NCI-H774 (cell line): ENCODE measurements at places on chromosomes 1 and 21.

DNA sequence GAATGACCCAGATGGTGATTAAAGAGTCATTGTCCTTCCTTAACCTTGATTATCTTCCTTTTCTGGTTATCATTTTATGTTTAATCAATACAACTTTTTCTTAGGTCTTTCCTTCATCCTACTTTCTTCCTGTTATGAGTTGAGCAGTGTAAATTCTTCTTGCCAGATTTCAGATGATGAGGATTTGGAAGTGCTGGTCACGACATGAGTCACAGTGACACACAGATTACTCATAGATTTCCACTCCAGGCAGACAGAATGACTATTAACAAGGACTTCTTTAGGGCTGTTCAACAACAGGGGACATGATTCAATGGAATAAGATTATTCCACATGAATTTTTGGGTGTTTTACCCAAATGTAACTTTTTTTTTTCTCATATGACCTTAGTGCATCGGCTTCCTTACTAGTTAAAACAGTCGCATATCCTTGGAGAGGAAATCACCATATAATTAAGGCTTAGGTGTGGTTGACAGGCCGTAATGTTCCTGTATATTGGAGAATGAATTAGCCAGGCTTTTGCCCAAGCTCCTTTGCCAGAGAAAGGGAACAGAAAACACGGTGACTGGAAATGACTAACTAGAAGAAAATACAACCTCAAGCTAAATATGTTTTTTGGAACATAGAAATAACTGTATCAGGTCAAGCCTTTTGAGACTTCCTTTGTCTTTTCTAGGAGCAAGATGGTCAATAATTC is 44.2 kb downstream of the PRRX1 start:
- no peak for DNase-seq

DNA sequence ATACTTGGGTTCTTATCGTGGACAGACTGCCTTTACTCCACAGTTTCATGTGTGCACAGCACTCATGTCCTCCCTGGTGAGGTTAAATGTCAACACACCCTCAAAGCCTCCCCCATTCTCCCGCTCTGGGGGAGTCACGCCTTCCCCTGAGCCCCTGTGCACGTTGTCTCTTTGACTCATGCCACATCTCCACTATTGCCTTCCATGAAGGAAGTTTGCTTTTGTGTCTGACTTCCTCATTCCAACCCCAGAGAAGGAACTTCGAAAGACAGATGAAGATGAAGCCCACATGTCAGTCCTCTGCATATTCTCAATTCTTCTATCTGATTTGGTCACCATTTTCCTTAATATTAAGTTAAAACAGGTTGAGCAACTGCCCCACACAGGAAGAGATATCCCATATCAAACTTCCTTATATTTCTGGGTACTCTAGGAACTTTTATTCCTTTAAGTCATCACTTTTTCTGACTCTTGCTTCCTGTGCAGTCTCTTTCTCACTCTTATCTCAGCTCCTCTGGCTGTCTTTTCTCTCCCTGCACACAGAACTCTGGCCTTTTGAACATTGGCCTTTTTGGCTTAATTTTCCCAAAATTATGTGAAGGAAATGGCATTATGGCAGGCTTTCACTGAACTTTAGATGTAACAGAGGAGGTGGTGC is 41.5 kb downstream of the C4BPA start:
- DNase-seq = no peak

- no peak for DNase-seq
Measured at GRCh38 chr1:18569811-18570545, 60.7 kb upstream of the PAX7 start.

GRCh38 chr1:74713849-74714248 is 19.0 kb downstream of the CRYZ start:
- DNase-seq = no peak

GRCh38 chr1:107491582-107491981 is 350.7 kb downstream of the NTNG1 start:
- no peak for DNase-seq

DNA sequence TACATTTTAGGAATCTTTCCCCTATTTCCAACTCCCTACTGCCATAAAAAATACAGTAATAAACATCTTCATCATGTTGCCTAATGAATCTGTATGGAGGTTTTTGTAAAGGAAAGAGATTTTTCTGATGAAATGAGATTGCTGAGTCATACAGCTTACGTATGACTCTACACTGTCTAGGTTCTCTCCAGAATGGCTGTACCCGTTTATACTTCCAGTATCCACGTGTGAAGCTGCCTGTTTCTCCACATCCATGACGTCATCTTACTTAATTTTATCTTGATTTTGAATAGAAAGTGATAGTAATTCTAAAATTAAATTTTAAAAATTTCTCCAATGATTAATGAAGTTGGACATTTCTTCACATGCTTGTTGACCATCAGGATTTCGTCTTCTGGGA is 103.7 kb downstream of the COQ8A start:
- DNase-seq = no peak

DNA sequence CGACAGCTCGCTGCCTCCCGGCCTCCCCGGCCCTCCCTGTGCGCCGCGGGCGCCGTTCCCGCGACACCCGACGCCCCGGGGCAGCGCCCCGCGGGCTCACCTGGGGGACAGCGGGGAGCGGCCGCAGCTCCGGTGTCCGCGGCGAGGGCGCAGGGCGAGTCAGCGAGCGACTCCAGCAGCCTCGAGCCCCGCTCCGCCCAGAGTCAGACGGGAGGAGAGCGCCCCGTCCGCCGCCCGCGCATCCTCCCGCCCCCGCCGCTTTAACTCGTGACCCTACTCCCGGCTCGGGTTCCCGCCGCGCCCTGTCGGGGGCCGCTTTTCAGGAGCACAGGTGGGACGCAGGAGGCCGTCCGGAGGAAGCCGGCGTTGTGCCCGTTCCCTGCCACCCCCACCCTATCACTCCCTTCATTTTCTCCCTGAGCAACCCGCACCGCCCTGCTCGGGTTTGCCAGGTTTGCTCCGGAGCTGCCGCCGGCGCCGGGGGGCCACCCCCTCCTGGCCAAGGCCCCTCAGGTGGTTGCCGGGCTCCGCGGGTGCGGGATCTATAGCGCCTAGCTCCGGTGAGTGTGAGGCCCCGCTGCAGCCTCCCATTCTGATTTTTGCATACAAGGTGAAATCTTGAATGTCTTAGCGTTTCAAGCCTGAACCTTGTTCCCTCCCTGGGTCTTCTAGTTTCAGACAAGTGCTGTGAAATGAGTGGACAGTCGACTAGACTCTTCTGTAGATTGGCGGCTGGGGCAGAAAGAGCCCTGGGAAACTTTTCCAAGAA is at the start of gene MCOLN3:
Gene MCOLN3, minus strand, starts transcription at position 205 of the 769 bp plus-strand sequence. CDS start 3,140 bp downstream, outside the sequence.
- peak; percentile 66 for DNase-seq

DNA sequence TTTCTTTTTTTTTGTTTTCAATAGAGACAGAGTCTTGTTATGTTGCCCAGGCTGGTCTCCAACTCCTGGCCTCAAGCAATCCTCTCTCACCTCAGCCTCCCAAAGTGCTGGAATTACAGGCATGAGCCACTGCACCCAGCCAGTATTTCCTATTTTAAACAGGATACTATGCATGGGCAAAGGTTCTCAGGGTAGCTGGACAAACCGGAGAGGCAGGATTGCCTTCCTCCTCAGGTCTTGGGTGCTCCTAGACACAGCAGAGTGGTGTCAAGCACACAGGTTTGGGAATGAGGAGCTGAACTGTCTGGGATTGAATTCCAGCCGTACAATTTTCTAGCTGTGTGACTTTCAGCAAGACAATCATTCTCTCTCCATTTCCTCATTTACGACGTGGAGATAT is 22.9 kb upstream of the HNRNPU start:
- DNase-seq = no peak

DNA sequence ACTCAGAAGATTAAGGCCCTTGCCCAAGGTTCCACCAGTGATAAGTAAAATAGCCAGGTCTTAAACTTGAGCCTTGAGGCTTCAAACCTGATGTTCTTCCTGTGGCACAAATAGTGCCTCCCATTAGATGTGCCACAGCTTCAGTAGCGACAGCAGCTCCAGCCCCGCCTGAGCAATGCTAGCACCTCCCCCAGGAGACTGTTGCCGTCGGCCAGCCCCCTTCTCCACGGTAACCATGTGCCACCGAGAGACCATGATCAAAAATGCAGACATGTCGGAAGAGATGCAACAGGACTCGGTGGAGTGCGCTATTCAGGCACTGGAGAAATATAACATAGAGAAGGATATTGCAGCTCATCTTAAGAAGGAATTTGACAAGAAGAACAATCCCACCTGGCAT is 32.2 kb downstream of the KLHDC7A start:
- DNase-seq = no peak

DNA sequence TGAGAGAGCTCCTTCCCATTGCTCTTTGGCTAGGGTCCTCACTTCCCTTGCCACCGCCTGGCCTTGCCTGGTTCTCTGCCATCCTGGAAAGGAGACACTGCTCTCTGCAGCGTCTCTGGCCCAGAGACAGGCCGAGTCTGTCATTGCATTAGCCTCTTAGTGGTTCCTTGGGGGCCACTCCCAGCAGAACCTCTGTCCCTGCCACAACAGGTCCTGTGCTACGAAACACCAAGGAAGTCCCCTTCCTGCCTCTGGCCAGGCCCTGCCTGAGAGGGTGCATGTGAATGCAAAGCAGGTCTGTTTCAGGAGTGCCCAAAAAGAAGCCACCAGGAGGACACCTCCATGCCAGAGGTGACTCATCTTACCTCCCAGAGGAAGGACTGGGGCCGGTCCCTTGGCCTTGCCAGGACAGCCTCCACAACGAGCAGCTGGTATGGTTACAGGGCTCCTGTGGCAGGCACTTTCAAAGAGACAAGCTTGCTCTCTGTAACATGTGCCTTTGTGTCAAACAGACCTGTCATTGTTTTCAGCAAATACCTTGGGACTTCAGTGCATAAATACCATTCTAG is 59.6 kb downstream of the VPS26C start:
- no peak for DNase-seq

DNA sequence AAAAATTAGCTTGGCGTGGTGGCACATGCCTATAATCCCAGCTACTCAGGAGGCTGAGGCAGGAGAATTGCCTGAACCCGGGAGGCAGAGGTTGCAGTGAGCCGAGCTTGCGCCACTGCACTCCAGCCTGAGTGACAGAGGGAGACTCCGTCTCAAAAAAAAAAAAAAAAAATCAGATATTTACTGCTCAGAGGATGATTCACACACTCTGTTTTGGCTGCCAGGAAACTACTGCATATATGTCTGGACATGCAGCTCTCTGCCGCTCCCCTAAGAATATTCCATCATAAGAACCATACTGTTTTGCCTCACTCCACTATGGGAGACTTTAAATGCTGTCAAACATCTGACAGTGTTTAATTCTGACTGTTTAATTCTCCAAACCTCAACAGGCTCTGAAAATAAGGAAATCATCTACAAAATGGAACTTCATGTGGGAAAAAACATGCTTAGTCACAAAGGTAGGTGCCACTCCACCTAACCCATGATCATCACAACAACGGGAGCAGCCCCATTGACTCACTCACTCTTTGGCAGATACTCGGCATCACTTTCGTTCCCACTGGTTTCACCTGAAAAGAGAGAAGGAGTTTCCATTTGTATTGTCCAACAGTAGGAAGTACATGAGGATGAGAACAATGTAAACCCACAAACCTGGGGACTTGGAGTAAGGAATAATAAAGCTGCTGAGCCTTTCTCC is 29.3 kb upstream of the BCAS2 start:
- no peak for DNase-seq

GRCh38 chr1:29607236-29607635 is 370.9 kb downstream of the PTPRU start:
- no peak for DNase-seq

GRCh38 chr1:50183378-50184133 is 74.8 kb downstream of the ELAVL4 start:
- DNase-seq = no peak

GRCh38 chr1:39927538-39927937 is 25.8 kb upstream of the MYCL start:
- DNase-seq = no peak

GRCh38 chr21:16376673-16377072 is 646.9 kb downstream of the USP25 start:
- DNase-seq = no peak

GRCh38 chr1:112718691-112719418 is 3.7 kb upstream of the PPM1J start:
- peak; percentile 46 for DNase-seq

DNA sequence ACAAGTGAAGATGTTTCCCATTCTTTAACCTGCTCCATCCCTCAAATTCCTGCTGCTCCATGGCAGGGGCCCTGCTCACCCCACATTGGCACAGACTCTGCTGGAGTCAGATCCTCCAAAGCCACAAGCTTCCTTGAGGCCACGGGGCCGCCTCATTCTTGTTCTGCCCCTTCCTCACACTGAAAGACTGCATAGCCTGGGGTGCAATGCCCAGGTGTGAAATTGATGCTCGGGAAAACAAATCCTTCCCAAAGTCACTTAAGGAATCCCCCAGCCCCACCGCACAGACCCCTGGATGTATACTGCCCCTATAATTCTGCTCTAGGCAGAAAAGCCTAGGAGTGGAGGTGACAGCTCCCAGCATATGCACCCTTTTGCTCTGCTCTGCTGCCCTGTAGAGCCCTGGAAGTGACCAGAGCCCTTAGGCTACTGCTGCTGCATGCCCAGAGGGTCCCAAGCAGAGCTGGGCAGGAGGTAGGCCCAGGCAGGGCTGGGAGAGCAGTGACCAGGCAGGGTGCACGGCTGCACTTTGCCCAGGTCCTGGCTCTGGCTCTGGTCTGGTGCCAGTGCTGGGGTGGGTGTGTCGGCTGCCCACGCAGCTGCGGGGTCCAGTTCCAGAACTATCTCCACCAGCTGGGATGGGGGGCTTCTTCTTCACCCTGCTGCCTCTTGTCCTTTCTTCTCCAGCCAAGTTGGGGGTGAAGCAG is 1.6 kb downstream of the HES2 start:
- DNase-seq = no peak

DNA sequence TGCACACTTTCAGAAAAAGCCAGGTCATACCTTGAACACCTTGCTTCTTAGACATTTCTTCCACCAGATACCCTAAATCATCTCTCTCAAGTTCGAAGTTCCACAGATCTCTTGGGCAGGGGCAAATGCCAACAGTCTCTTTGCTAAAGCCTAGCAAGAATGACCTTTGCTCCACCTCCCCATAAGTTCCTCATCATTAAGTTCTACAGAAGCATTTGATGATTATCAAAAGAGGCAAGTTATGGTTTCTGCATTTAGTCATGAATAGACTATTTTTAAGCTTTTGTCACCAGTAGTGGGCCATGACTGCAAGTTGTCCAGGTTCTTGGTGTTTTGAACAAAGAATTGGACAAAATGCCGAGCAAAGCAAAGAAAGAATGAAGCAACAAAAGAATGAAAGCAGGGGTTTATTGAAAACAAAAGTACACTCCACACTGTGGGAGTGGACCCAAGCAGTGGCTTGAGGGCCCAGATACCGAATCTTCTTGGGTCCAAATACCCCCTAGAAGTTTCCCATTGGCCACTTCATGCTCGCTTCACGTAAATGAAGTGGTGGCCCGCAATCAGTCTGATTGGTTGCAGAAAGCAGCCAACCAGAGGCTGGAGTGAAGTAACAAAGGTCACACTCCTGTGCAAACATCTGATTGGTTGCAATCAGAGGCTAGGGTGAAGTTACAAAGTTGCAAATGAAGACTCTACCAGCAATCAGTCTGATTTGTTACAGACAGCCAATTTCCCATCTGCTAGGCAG is 9.8 kb upstream of the EGLN1 start:
- no peak for DNase-seq

GRCh38 chr1:66434096-66434495 is 99.9 kb upstream of the SGIP1 start:
- no peak for DNase-seq

GRCh38 chr1:42784946-42785693 is at the start of gene TMEM269:
TSS of gene TMEM269 (plus strand) at chr1:42784991. CDS start at chr1:42789894, 4,903 bp downstream.
- no peak for DNase-seq
